Esophagus mucosa (tissue), 1 donor: ENCODE measurements at places on chromosomes 7 and 10.
A peak's percentile ranks its signal among the peaks of the same experiment; 100 is the strongest.

- no peak for ATAC-seq
These were observed at the start of gene SHH for GRCh38 chr7:155811895-155812761. Gene SHH, minus strand, starts transcription at chr7:155812463. Its CDS starts 341 bp downstream, at chr7:155812122.

DNA sequence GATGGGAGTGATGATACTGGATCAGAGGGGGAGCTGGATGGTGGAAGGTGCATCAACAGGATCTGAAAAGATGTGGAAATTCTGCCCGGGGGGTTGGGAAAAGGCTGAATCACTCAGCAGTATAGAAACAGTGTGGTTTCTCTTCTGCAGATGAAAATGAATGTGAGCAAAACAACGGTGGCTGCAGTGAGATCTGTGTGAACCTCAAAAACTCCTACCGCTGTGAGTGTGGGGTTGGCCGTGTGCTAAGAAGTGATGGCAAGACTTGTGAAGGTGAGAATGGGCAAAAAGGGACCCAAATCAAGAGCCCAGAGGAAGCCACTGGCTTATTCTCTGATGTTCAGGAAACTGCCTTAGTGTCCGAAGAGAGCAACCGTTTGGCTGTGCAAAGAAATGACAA lies 12.9 kb downstream of the OIT3 start:
- no peak for ATAC-seq

DNA sequence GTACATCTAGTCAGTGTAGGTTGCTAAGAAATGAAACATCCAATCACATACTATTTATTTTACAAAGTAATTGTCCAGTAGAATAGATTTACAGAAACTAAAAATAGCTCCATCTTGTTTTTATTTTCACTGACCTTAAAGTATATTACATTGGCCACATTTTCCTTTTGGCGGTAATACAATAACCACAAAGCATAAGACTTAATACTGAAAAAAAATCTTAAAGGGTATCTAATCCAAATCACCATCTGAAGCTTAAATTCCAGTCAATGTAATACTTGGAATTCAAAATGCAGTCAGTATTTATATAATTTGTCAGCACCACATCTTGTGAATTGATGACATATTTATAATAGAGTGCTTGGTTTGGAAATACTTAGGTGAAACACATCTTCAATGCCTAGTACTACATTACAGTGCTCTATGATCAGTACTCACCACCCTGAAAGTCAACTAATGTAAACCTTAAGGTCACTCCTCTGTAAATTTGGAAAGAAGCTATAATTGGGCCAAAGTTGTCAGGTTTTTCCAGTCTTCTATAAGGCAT lies 8.9 kb downstream of the ANKMY2 start:
- no peak for ATAC-seq

DNA sequence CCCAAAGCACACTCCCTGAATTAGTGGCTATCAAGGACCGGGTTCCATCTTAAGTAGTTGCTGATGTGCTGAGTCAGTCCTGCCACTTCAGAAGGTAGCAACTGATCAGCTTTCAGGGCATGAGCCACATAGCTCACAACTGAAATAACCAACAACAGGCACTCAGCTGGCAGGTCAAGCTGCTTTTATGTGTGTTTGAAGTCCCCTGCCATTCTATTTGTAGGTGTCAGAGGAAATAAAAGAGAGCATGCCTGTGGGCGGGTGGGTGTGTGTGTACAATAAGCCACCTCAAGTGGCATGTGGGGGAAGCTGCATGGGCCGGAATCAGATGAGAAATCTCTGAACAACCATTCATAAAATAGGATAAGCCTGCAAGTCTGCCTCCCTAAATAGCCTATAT lies 114.3 kb upstream of the YAE1 start:
- ATAC-seq, result no peak

DNA sequence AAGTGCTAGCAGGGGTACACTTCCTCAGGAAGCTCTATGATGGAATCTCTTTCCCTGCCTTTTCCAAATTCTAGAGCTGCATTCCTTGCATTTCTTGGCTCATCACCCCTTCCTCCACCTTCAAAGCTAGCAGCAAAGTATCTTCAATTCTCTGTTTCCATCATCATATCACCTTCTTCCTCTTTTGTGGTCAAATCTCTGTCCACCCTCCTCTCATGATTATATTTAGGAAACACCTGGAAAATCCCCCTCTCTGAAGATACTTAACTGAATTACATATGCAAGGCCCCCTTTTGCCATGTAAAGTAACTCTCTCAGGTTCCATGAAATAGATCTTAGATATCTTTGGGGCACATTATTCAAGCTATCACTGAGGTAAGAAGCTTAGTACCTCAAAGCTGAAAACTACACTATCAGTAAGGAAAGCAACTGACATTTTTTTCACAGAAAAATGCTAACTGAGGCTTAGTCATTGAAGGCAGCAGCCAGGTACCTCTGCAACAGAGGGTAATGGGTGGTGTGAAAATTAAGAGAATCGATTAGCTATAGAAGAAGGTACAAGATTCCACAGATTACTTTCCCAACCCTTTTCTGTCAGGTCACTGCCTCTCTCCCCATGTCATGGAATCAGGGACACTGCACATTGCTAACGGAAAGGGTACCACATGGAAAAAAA lies 197.3 kb downstream of the MACC1 start:
- ATAC-seq, result no peak

GRCh38 chr10:86440874-86441843 lies 74.6 kb upstream of the GRID1 start:
- ATAC-seq, result no peak

- ATAC-seq, result peak; percentile 28
These were observed 110.7 kb downstream of the RALA start for GRCh38 chr7:39733881-39734632.

DNA sequence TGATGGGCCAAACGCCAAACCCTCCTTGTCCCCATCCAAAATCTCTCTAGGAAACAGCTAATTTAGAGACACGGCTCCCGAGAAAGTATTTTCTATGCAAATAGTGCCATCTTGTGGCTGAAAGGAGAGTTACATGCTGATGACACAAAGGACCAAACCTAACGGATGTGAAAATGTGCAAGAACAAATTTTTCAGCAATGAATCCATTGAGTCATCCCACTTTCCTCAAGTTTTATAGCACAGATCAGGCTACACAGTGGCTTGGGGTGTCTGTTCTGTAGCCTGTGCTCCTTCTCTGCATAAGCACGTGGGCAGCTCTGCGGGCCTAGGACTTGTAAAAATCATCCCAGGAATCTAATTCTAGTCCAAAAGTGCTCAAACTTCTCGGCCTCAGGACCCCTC lies 154.8 kb upstream of the PRR15 start:
- peak; percentile 57 for ATAC-seq

GRCh38 chr7:117025891-117026290 lies 72.6 kb downstream of the ST7 start:
- no peak for ATAC-seq

GRCh38 chr10:12719365-12719764 lies 282.1 kb downstream of the CCDC3 start:
- peak; percentile 74 for ATAC-seq

- no peak for ATAC-seq
These were observed 356.5 kb downstream of the PHF14 start for GRCh38 chr7:11330208-11330607.

DNA sequence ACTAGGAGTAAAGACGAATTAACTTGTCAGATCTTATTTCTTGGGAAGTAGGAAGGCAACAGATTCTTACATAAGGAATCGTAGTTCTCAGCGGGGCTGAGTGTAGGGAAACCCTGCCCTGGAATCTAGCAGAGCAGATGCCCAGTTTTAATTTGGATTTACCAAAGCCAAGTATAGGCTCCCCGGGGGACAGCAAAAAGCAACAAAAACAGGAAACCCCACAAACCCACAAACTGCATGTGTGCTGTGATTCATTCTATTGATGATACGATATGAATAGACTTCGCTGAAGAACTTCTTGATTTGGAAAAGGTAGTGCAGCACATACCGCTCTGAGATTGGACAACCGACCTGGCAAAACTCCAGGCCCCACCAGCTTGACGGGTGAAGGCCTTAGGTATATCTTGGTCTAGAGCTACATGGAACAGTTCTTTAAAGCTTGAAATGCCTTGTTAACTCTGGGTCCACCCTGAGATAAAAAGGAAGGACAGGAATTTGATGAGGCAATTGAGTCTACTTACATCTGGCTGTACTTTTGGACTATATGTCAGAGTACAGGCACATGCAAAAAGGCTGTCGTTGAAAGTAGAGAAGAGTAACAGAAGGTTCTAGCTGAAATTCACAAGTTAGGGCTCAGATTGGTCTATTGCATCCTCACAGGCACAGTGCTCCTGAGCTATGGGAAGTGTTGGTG lies 49.1 kb downstream of the STRA8 start:
- ATAC-seq, result no peak

DNA sequence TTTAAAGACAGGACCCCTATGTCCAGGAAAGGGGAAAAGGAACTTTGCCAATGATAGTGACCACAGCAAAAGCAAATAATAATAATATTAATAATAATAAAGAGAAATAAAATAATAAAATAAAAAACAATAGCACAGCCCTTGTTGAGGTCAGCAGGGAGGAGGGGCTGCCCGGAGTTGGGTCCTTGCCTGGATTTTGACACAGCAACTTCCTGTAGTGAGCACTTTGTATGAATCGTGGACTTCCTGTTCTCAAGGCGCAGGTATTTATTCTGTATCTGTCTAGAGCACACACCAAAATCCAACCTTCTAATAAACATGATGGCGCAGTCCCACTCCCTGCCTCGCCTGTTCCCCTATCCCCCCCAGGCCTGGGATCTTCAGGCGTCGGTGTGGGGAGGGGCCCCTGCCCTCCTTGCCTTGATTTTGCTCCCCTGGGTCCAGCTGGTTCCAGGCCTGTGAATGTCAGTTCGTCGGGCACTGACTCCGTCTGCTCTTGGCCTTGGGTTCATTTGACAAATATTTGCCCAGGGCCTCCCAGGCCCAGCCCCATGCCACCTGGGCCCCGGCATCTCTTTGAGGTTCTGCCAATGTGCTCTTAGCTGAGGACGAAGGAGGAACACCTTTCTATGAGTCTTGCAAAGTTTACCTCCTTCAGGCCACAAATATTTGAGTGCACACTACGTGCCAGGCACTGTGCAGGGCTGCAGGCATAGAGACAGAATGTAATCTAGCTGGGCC lies 13.9 kb downstream of the TRIM8 start:
- peak; percentile 33 for ATAC-seq

GRCh38 chr7:145899938-145900337 lies 216.7 kb upstream of the CNTNAP2 start:
- ATAC-seq, result no peak

GRCh38 chr10:104317269-104317710 lies 21.0 kb downstream of the ITPRIP start:
- no peak for ATAC-seq

- ATAC-seq, result peak; percentile 51
These were observed 41.1 kb upstream of the STMP1 start for GRCh38 chr7:135620980-135621850.

GRCh38 chr10:10871352-10871751 lies 146.3 kb upstream of the CELF2 start:
- ATAC-seq, result no peak

- no peak for ATAC-seq
These were observed 16.0 kb upstream of the LANCL2 start for GRCh38 chr7:55349121-55349520.

DNA sequence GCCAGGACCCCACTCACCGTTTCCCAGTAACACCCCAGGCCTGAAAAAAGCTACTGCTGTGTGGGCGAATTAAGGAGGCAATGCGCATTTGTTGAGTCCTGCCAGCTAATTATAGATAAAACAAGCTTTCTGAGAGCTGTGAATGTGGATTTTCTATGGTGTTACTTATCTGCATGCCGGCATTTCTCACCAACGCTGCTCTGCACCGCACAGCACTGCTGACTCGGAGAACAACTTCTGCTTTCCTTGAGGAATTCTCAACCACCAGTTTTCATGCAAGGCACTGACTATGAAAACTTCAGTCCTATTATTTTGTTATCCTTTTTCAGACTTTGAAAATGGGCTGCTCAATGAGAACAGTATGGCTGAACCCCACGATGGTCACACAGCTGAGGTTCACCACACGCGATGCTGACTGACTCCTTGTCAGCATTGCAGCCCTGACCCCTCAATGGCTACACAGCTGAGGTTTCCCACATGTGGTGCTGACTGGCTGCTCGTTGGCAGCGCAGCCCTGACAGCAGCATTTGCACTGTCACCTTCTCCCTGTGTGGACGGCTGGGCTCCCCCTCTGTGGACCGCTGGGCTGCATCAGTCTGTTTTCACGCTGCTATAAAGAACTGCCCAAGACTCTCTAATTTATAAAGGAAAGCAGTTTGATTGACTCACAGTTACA lies 190.6 kb downstream of the DIP2C start:
- no peak for ATAC-seq

DNA sequence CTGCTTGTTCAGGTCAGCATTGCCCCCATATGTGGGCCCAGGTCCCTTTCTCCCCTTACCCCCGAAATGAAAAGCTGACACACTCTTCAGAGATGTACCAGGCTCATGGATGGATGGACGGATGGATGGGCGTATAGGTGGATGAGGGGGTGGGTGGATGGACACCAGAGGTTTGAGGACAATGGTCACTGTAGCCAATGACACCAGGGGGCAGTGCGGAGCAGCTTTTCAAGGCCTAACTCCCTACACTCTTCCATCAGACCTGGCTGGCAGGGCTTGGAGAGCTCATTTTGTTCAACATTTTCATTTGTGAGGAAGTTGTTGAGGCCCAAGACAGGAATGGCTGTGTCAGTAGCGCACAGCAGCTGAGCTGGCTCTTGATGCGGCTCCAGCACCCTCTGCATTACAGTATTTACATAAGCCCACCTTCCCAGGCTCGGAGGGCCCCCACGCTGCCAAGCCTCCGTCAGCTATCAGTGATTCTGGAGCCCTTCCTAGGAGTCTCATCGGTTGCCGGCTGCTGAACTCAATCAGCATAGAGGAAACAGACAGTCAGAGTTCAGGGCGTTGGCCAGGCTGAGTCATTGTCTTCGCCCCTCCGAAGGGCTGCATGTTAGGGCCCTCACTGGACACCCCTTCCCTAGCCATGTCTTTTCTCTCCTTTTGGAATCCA lies 11.6 kb upstream of the FFAR4 start:
- peak; percentile 69 for ATAC-seq

DNA sequence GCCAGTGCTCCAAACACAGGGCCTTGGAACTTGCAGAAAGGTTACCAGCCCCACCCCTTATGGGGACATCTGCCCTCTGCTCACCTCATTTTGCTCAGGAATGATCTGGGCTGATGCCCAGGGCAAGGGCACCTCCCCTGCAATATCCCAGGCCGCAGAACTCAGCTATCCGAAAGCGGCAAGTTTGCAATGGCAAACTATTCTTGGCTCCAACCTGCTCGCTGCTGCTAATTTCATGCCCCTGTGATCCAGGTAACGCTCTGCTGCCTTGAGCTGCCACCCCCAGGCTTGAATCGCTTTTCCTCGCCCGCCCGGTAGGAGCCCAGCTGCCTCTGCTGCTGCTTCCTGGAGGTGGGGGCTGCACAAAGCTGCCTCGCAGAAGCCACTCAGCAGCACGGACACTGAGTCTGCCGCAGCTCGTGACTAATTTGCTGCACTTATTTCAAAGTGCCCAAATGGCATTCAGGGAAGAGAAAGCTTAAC lies 18.2 kb downstream of the SLC29A3 start:
- no peak for ATAC-seq
